Caki2 (cell line): ENCODE measurements at places on chromosomes 1 and 21. TPM values are rescaled to one million over a fixed set of nuclear protein-coding genes. Genes with fewer than 3 reads are reported as not detected.
A peak's percentile ranks its signal among the peaks of the same experiment; 100 is the strongest.

DNA sequence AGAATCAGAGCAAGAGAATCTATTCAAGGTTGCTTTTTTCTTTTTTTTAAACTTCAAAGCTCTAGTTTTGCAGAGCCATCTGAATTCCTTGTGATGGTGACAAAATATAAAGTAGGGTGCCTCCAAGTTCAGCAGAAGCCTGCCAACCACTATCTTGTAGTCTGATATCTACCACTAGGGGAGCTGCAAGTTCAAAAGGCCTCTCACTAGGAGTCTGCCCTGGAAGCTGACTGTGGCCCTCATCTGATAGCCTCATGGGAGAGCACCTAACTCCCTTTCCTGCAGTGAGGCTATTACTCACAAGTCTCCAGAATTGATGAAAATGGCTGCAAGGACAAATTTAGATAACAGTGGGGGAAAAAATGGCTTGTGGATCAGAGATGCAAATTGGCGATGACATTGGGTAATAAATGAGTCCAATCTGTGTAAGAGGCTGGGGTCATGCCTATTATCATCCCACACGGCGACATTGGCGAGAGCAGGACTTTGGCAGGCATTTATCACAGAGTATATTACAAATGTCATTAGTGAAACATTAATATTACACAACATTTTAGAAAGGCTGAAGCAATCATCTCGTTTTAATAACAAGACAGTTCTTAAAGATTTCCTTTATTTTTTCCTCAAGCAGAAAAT, 10.7 kb upstream of the ZP4 start:
- DNase-seq = peak; percentile 34

GRCh38 chr1:19007491-19008441, 51.3 kb upstream of the IFFO2 start:
- no peak for DNase-seq

GRCh38 chr1:19661721-19662228, 2.9 kb upstream of the HTR6 start:
- DNase-seq = no peak

Gene MLLT11
- 19.9 and 28.8 TPM in 2 replicates for total RNA-seq

DNA sequence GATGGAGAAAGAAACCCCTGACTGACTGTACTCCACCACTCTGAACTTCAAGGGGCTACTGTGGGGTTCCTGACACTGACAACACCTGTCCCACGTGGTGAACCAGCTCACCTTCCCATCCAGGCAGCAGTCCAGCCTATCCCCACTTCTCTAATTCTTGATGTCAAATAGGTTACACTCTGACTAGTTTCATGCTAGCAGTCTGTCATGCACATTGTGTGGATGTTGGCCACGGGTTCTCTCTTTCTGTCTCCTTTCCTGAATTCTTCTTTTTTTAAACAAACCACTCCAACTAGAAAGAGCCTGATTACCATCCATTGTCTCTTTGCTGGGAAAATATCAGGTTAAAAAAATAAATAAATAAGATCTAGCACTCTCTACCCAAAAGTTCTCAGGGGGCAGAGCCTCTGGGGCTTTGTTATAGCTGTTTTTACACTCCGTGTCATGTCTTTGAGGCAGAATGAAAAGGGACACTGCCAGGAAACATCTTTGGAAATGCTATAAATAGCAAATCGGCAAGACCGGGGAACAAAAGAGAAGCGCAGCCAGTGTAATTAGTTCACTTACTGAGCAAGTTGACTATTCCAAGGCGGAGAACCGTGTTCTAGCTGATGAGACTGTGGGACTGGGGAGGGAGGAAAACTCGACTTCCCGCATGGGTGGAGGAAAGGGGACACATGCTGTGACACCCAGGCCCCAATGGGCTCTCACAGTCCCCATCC, 356.1 kb downstream of the OMA1 start:
- DNase-seq = no peak

Gene LAPTM5
- total RNA-seq = 0.14 and 0.17 TPM in 2 replicates

GRCh38 chr1:247287460-247287859, 31.6 kb downstream of the VN1R5 start:
- DNase-seq = no peak

DNA sequence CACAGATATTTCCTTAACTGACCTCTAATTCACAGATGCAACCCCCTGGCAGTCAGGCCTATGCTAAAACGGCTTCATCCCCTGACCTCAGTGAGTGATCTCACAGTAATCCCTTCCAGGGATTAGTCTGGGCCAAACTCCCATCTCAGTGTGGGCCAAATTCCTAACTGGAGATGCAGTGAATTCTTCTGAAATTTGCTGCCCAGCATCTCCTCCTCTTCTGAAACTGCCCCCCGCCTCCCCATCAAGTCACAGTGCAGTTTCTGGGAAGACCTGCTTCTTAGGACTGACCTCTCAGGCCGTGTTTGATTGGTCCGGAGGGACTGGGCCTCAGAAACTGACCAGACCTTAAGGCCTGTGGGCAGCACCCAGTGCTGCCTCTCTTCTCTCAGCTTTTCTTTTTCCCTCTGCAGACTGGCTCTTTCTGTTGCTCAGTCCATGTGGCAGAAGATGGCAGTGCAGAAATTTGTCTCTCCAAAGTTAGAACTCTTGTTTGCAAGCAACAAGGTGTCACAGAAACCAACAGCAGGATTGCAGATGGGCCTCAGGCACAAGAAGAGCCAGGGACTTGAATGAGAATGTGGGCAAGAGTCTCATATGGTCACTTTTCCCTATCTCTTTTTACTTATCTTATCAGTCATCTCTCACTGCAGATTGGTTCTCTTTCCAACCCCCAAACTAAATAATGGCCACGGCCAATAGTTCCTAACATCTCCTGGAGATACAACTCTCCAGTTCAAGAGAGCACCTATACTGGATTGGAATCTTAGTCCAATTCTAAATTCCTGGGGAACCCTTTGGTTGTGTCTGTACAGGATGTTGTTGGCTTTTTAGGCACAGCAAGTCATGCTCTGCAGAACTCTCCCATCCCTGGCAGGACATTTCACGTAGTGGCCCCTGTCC, 95.5 kb upstream of the RALGPS2 start:
- no peak for DNase-seq

- DNase-seq = no peak
Observed at GRCh38 chr1:47471163-47471562, 33.3 kb downstream of the FOXD2 start.

- DNase-seq = no peak
Observed at GRCh38 chr1:37064039-37064438, 29.7 kb upstream of the GRIK3 start.

- peak; percentile 71 for DNase-seq
Observed at GRCh38 chr1:212291505-212292134, 6.4 kb downstream of the PPP2R5A start.

Gene DCDC2B
- not detected in 2 replicates for total RNA-seq

GRCh38 chr1:60916199-60916598, 166.2 kb upstream of the NFIA start:
- DNase-seq = no peak

DNA sequence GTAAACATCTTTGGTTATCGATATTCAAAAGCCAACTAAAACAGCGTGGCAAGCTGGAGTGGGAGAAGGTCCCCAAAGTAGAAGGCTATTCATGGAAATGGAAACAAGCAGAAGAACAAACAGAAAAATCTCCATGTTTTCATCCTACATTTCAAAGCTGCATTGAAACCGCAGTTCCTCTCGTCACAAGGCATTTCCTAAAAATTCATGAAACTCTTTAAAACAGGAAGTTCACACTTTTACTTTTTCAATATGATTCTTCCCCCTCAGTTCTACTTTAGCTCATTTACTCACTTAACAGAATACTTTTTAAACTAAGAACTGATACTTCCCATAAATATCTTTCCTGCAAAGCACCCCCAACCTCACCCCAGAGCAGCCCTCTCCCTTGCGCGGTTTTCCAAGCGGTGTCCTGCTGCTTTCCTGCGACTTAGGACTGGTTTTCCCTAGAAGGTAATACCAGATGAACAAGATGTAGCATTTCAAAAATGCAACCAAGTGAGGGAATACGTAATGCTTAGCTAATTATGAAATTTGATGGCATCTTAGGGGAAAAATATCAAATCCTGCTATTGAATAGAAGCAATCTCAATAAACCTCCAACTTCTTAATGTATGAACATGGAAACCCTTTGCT, 228.3 kb upstream of the PKN2 start:
- no peak for DNase-seq

DNA sequence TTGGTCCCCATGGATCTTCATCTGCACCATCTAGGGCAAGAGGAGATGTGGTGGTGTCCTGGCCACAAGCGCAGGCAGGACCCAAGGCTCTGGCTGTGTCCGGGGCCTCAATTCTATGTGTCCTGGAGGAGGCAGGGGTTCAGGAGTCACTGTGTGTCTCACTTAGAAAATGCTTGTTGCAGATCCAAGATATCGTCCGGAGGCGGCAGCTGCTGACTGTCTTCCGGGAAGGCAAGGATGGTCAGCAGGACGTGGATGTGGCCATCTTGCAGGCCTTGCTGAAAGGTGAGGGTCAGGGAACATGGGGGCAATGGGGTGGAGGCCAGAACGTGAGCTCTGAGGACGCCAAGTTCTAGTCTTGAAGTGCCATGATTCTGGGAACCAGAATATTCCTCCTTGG, 29.1 kb downstream of the TRPM2 start:
- DNase-seq = no peak

DNA sequence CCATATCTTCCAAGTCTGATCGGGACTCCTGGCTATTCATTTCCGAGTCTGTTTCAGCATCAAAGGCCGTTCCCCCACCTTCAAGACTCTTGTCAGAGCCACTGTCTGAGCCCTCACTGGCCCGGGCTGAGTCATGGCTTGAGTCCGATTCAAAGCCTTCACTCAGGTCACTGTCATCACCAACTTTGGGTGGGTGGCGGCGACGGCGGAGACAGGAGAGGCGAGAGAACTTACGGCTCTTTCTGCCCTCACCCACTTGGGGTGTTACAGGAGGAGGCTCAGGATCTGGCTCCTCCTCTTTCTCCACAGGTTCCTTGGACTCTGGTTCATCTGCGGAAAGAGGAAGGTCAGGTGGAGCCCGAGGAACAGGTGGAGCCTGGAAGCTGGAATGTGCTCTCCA, 16.6 kb downstream of the SMG5 start:
- no peak for DNase-seq

GRCh38 chr1:234469376-234469775, 9.6 kb downstream of the TARBP1 start:
- no peak for DNase-seq

Gene KRTAP13-3
- not detected in 2 replicates for total RNA-seq

Gene OR2M3
- total RNA-seq = not detected in 2 replicates

Gene FAM177B
- 1.4 TPM in 1 of 2 replicates, not detected in the other for total RNA-seq

Gene RGS13
- total RNA-seq = not detected in 2 replicates

GRCh38 chr1:6612641-6613360, 730 bp upstream of the PHF13 start:
- DNase-seq = peak; percentile 55

Gene APOBEC4
- not detected in 2 replicates for total RNA-seq

Gene CYP4X1
- not detected in 2 replicates for total RNA-seq

GRCh38 chr1:7046314-7046713, 261.1 kb downstream of the CAMTA1 start:
- DNase-seq = peak; percentile 24

GRCh38 chr1:181327796-181328195, 155.5 kb upstream of the CACNA1E start:
- DNase-seq = no peak

DNA sequence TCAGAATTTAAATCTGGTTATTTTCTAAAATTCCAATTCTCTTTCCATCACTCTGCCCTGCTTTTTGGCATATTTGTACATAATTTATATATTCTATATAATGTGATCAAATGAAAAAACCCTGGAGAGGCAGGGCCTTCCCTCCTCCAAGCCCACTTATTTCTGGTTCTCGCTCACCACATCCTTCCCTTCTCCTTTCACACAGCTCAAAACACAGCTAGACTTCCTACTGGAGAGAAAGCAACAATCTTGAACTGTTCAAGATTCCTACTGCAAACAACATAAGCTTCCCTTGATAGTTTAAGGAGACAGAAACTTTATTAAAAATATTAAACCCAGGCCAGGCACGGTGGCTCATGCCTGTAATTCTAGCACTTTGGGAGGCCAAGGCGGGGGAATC, 7.6 kb upstream of the AIM2 start:
- DNase-seq = no peak

GRCh38 chr1:153233448-153233847, 16.1 kb downstream of the PRR9 start:
- DNase-seq = no peak

DNA sequence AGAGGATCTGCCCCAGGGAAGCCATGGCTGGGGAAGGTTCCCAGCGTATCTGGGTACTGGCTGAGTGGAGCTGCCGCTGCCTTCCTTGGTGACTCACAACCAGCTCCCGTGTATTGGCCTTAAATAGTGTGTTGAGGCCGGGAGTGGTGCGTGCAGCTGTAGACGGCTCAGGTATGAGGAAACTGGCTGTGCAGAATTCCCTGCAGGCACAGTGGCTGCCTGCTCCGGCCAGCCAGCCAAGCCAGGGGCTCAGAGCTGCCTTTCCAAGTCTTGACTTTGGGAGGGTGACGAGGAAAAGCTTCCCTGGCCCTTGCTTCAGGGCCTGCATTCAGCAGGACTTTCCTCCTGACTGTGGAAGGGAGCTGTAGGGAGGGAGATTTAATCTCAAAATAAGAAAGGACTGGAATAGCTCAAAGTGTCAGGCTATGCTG, at the start of gene VTCN1:
TSS of gene VTCN1 (minus strand) at position 97 of the 431 bp plus-strand sequence. CDS start at position 25, 72 bp downstream.
- peak; percentile 28 for DNase-seq

DNA sequence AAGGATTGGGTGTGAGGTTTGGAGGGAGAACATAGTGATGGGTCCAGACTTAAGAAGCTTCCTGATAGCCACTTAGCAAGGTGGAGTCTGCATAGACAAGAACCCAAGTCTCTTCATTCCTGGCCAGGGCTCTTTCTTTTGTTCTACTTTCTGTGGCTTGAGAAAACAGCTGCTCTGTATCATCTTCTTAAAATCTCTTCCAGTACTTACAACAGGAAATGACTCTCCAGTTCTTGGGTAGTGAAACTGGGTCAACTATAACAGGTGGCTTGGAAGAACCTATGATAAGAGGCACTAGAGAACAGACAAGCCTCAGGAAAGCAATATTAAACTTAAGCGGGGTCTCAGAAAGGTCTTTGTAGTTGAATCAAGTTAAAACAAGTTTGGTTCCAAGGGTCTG, 148.1 kb upstream of the USP24 start:
- no peak for DNase-seq

- DNase-seq = no peak
Observed at GRCh38 chr1:89347296-89347695, 16.6 kb upstream of the GBP6 start.

Gene USH2A
- not detected in 2 replicates for total RNA-seq

- DNase-seq = peak; percentile 57
Observed at GRCh38 chr1:170929835-170930554, 5.3 kb upstream of the MROH9 start.

DNA sequence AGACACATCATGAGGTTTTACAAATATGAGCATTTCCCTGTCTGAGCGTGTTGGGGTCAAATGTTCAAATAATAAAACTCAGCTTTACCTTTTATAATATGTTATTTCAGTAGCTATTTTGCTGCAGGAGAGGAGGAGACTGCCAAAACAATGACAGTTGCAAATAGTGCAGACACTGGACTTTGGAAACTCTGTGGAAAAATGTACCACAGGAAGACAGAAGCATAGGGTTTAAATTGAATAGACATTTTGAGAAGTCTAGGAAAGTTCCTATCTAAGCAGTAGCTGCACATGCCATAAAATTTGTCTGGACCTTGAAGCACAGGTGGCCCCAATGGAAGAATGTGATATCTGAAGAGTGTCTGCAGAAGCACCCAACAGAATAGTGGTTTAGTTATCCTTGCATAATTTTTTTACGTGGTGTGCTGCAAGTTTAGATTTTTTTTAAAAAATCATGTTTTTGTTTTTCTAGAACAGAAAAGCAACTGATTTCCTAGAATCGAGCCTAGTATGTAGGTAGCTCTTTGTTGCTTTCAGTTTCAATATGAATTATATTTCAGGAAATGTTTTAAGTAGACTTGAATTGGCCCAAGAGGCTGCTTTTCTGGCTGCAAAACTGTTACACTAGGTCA, 14.0 kb upstream of the GBP5 start:
- DNase-seq = no peak

Gene CR1
- total RNA-seq = not detected in 2 replicates
